ENCODE measurements at places on chromosomes 2 and 18. TPM values are rescaled to one million over a fixed set of nuclear protein-coding genes. Genes with fewer than 3 reads are reported as not detected.

- no peak for DNase-seq
Measured at GRCh38 chr18:57529151-57529550, 57.4 kb downstream of the FECH start.

DNA sequence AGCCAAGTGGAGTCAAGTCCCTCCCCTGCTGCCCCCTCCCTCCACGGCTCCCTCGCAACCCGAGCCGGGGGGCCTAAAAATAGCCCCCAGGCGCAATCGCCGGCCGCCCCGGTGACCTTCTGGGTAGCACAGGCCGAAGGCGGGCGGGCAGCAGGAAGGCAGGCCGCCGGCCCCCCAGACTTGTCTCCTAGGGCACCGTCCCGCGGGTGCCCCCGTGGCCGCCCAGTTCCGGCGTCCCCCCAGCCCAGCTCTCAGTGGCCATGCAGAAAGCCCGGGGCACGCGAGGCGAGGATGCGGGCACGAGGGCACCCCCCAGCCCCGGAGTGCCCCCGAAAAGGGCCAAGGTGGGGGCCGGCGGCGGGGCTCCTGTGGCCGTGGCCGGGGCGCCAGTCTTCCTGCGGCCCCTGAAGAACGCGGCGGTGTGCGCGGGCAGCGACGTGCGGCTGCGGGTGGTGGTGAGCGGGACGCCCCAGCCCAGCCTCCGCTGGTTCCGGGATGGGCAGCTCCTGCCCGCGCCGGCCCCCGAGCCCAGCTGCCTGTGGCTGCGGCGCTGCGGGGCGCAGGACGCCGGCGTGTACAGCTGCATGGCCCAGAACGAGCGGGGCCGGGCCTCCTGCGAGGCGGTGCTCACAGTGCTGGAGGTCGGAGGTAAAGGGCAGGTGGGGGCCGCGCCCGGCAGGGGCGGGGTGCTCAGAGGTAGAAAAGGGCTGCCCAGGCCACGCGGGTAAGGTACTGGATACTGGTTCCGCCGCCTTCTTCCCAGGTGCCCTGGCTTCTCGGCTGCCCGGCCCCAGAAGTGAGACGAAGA is at the start of gene SPEG:
Gene SPEG, plus strand, starts transcription at position 126 of the 808 bp plus-strand sequence. Its CDS starts 135 bp downstream, at position 261.
- DNase-seq = no peak

DNA sequence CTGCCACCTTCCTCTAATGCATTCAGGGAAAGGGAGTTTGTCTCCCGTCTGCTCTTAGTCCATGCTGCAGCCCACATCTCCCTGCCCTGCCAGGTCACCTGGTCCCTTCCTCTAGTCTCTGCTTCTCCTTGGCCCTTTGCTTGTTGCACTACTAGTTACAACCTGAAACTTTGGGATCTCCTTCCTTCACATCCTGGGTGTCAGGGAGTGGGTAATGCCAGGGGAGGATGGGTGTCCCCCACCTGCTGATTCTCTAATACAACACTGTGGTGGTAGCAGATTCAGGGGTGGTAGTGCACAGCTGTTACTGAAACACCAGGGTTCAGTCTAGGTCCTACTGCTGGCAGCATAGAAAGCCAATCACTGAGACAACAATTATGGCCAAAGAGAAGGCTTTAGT is 31.2 kb upstream of the COX7A2L start:
- DNase-seq = no peak

- no peak for DNase-seq
Measured at GRCh38 chr18:11859903-11860407, 8.7 kb downstream of the CHMP1B start.

Gene HDAC4
- 52.1 TPM for total RNA-seq

Gene ALPI
- total RNA-seq = not detected

DNA sequence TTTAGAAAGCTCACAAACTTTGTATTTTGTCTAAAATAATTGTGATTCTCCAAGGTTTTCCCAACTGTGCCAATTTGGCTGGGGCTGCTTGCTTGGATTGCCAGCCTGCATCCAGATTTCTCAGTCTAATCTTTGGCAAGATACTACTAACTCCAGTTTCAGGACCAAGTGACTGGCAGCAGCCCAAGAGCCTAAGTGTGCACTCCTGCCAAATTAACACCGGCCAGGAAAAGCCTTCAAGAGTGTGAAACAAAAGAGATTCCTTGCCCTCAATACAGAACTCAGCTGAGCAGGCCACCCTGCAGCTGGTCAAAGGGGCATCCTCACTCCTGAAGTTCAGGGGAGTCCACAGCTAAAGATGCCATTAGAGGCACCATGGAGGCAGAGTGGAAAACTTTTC is 589.0 kb upstream of the ACVR2A start:
- DNase-seq = no peak

GRCh38 chr2:12558519-12558918 is 158.2 kb upstream of the TRIB2 start:
- no peak for DNase-seq

Gene TEKT4
- total RNA-seq = not detected

- DNase-seq = no peak
Measured at GRCh38 chr2:26988058-26988860, 17.8 kb downstream of the MAPRE3 start.

- no peak for DNase-seq
Measured at GRCh38 chr18:11565716-11566115, 43.7 kb upstream of the SLC35G4 start.

Measured in neural crest cell (in vitro differentiated cells).